Central memory CD8-positive, alpha-beta T cell (primary cell): ENCODE measurements at places on chromosomes 5 and 9.

DNA sequence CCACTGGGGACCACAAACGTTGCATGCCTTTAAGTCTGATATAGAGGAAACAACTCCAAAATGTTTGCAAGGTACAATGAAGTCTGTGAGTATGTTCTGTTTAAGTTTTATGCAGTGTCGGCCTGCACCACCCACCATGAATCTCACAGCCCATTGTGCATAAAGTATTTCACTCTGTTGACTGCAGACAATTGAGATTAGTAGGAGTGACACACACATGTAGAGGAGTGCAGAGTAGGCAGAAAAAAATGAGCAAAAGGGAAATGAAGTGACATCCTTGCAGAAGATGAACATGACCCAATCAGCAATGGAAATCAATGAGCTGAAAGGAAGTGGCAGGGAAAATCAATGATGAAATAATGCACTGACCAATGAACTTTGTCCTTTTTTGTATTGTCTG, 315.6 kb upstream of the PTPRD start:
- DNase-seq = no peak

DNA sequence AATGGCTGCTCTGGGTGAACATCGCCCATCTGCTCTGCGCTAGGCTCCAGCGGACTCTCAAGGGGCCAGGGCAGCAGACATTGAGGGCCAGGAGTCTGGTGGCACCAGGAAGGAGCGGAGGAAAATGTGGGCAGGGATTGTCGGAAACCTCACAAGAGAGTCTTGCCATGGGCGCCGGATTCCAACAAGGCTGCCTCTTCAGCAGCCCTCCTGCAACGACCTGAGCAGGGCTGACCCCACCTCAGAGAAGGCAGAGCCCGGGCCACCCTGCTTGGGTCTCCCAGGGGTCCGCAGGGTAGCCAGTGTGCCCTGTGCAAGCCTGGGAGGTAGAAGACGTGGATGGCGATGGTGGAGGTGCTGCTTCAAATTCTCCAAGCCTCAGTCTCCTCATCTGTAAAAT, 11.4 kb upstream of the UNC5A start:
- DNase-seq = no peak

GRCh38 chr9:104586496-104587180, 12.6 kb downstream of the OR13C5 start:
- DNase-seq = no peak

- DNase-seq = no peak
These were observed 1.4 kb downstream of the TAF7 start for GRCh38 chr5:141319202-141319601.

DNA sequence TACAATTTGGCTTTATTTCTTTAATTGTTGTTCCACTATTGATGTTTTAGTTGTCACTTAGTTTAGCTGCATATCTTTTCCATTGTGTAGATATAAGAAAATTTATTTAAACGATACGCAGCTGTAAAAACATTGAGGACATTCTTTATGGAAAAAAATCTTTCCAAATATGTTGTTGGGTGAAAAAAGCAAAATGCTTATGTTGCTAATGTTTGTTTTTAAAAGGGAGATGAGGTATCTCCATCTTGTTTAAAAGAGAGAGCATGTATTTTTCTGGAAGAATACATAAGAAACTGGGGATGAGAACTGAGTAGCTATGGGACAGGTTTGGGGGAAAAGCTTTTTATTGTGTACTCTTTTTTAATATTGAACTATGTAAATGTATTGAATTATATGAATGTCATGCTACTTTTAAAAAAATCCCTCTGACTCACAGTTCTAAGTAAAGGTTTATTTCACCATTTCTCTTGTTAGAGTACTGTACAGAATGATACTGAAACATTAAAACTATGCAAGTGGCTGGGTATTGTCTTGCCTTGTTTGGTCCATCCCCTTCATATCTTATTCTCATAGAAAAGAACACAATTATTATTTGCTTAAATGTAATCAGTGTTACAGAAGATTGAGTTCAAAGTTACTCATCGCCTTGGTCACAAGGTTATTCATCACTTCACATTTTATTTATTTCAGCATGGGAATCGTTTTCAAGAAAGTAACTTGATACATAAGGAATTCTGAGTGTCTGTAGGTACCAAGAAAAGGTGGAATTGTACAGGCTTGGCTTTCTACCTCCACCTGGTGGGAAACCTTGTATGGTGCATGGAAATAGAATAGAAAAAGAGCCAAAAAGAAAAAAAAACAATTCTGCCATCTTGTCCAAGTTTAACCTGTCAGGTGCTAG, 85.8 kb downstream of the RIC1 start:
- no peak for DNase-seq

- no peak for DNase-seq
These were observed 46.5 kb downstream of the TAF11L14 start for GRCh38 chr5:17680737-17681136.

DNA sequence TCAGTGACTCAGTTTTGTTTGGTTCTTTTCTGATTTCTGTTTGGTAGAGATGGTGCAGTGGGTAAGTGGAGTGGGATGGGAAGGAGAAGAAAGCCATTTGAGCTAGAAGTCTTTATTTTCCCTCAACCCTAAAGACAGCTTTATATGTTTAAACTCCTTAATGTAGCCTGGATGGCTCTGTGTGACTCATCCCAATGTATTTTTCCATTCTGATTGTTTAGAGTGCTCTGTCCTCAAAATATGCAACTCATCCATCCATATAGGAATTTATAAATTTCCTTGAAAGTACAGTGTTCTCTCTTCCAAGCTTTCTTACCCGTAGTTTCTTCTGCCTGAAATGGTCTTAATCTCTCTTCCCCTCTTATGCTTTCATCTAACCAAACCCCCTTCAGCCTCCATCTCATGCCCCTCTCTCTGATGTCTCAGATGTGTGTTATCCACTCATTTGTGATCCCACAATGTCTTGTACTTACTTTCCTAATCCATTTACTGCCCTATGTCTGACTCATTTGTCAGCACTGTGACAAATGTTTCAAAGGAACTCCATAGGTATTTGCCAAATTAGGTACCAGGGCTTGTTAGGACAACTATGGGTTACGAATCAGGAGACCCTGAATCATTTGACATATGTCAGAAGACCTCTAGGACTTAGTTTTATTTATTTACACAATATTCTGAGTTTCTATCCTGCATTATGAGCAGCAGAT, 217.5 kb upstream of the SGCD start:
- DNase-seq = no peak

GRCh38 chr5:138661991-138662434, 86.8 kb upstream of the HSPA9 start:
- DNase-seq = no peak

DNA sequence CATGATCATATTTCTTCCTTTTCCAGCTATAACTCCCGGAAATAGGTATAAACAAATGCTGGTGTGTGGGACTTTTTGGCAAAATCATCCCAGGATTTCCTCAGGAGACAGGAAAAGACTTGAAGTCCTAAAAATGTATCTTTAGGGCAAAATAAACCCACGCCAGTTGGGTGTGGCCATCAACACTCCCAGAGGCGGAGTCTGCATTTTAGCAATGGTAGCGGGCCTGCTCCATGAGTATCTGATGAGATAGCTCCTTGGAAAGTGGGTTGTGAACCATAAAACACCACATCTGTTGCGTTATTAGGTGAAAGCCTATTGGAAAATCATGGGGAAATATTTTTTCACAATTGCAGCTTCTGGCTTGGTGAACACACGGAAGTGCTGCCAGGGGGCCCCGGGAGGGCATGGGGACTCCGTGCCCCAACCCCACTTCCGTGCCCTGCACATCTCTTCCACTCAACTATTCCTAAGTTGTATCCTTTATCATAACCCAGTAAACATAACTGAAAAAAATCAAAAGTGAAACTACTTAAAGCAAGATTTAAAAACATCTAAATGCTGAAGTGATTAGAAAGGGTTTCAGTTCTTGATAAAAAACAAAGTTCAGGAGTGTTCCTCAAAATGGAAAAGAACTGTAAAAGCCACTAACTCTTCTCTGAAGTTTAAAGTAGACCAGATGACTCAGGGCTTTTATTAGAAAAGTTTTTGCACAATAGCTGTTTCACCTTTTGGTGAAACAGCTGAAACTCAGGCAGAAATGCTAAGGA, 111.2 kb downstream of the LRRC70 start:
- DNase-seq = no peak

DNA sequence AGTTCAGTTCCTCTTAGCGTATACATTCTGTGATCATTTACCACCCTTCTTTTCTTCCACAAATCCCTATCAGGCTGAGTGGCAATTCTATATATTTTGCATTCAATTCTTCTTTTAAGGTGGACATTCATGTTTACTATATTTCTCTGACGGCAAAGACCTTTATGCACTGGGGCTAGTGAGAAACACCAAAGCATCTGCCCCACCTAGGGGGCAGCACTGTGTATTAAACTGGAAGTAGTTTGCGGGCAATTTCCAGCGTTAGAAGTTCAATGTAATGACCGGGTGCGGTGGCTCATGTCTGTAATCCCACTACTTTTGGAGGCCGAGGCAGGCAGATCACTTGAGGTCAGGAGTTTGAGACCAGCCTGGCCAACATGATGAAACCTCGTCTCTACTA, 27.9 kb upstream of the FBXL7 start:
- no peak for DNase-seq

DNA sequence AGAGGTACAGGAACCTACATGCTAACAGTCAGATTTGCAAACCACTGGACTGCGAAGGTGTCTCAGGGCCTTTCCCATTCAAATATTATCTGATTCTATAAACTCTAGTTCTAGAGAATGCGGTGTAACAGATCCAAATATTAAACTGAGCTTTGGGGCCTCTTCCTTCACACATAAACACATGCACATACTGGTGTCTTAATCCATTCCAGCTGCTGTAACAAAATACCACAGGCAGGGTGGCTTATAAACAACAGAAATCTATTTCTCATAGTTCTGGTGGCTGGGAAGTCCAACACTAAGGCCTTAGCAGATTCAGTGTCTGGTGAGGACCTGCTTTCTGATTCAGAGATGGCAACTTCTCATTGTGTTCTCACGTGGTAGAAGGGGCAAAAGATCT, 30.2 kb downstream of the RETREG1 start:
- DNase-seq = no peak

DNA sequence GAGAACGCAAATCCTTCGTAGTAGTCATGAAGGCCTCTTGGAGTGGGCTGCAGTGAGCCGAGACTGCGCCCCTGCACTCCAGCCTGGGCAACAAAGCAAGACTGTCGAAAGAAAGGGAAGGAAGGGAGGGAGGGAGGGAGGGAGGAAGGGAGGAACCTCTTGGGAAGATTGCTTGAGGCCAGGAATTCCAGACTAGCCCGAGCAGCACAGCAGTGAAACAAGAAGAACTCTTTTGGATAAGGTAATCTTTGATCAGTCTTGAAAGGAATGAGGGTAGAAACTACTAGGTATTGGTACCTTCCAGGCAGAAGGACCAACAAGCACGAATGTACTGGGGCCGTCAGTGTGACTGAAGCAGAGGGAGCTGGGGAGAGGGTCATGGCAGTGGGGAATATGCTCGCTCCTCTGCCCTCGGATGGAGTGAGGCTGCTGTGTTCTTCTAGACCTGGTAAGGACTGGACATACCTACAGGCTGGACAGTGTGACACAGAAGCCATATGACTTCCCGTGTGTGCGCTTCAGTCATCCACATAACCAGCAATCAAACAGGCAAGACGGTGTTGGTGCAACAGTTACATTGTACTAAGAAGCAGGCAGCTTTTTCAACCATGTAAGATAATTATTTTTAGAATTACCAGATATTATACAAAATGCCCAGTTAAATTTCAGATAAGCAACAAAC, 45.2 kb downstream of the P4HA2 start:
- DNase-seq = no peak

DNA sequence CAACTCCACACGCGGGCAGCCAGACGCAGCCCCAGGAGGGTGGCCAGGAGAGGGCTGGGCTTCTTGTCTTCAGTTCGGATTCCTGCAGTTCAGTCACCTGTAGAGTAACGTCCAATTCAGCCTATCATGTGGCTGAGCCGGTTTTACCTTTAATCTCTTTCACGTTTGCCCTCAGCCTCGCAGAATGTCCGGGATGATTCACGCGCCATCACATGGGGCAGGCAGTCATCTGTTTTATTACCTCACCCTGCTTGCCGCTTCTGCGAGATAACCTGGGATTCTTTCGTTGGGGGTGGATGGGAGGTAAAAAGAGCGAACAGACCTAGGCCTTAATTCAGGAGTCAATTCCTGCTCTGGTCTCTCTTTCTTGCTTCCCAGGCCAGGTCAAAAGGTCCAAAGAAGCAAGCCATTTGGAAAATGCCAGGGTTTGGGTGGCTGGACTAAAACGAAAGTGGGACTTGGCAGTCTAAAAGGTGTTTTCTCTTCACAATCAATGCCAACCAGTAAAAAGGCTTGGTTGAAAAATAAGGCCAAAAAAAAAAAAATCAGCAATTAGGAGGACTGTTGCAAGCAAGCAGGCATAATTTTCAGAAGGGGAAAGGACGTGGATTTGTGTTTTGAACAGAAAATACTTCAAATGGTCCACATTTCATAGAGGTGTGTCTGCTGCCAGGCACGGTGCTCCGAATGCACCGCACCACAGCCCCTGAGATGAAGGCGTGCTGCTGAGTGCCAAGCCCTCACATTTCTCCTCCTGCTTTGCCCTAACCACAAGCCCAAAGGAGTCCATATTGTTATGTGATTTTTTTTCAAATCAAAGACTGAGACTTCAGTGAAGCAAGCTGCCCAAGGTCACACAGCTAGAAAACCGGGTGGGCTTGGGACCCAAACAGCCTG, 2.8 kb upstream of the WWC1 start:
- no peak for DNase-seq

- no peak for DNase-seq
These were observed 19.3 kb downstream of the CDKN2A start for GRCh38 chr9:21974722-21975409.

DNA sequence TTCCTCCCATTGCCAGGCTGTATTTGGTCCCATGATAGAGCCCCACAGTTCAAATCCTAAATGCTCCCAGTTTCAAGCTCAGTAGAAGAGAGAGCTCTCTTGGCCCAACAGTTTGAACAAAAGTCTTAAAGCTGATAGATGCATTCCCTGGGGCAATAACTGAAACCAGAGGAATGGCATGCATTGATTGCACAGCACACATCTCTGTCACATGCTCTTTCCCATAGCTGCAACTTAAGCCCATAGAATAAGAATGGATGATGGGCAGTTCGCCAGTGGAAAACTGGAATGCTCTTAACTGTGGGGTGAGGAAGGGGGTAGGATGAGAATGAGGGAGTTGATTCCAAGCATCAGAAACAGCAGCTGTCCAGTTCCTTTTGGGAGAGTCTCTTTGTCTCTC, 1942.4 kb upstream of the WWC1 start:
- no peak for DNase-seq

DNA sequence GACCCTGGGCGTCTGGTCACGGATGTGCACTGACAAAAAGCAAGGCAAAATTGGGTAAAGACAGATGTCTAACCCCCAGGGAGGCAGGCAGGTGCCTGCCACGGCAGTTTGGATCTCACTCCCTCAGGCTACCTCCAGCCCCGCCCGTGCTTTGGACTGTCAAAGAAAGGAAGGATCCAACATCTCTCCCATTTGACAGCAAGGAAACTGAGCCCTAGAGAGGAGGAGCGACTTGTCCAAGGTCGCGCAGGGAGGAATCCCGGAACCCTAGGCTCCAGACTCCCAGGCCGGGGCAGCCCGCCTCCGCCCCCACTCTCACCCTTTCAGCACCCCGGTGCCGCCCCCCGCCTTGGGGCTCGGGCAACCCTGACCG, 376 bp downstream of the GOLGA1 start:
- DNase-seq = no peak

- DNase-seq = no peak
These were observed 358.9 kb downstream of the ARRDC3 start for GRCh38 chr5:91024206-91024605.
